ENCODE measurements at places on chromosomes 5 and 9.

DNA sequence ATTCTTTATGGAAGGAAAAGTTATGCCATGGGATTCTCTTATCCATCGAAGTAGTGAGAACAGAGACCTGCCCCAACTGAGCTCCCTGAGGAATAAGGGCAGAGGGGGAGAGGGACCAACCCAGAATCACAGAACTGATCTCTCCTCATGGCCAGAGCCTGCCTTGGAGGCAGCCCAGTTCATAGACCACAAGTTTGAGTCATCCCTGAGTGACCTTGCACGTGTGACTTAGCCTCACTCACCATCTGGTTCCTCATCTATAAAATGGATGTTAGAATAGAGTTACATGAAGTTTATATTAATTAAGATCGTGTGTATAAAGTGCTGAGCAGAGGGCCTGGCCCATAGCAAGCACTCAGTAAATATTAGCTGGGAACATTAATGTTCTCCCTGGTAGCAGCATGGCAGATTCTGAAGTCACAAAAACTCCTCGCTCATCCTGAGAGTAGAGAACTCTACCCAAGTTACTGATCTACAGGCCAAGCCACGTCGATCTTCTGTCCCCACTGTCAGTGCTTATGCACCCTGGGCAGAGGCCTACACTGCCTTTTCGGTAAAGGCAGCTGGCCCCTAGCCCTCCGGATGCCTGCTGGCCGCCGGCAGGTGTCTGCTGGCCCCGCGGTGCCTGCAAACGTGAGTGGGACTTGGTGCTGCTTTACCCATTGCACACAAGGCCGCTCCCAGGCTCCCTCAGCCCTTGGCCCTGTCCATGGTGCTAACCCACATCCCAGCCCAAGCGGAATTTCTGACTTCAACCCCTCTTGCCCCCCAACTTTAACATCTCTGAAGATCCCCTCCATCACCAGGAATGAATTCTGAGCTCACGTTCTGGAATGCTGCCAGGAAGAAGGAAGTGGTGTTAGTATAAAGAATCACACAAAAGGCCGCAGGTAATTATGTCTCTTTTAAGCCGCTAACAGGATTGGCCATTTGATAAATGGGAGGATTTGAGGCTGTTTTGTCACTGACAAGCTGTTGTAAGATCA is 61.1 kb upstream of the ARAP3 start:
- no peak for DNase-seq

- no peak for DNase-seq
Measured at GRCh38 chr5:106014262-106014661, 1656.5 kb downstream of the EFNA5 start.

DNA sequence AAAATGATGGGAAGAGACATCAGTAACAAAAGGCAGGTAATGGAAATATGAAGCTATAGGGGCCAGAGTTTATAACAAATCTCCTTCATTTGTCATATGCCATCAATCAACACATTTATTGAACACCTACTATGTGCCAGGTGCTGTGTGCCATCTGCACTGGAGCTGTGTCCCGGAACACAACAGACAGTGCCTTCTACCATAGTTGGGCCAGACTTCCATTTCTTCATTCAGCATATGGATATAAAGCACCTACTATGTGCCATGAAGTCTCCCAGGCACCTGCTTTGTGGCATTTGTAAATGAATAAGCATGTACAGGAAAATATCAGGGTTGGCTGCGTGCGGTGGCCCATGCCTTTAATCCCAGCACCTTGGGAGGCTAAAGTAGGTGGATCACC is 112.5 kb upstream of the ERCC6L2 start:
- DNase-seq: no peak

GRCh38 chr9:92661743-92662142 is 8.2 kb downstream of the IPPK start:
- no peak for DNase-seq

- no peak for DNase-seq
Measured at GRCh38 chr5:53173083-53173482, 63.5 kb upstream of the MOCS2 start.

DNA sequence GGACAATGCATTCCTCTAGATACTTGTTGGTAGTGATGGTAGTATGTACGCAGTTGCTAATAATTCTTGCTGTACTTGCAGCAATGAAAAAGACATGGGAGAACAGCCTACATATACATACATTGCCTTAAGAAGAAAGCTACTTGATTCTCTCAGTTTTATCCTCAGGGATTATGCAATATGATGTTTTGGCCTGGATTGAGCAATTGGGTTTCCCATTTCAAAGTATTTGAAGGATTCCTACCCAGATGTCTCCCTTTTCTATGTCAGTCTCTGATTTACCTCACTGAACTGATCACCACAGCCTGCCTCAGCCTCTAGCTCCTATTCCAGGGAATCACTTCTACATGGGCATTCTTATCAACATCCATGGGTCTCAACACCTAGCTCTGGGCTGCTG is 210.1 kb upstream of the CDH10 start:
- DNase-seq: no peak

GRCh38 chr5:19880458-19880857 is 107.5 kb downstream of the CDH18 start:
- DNase-seq: no peak

DNA sequence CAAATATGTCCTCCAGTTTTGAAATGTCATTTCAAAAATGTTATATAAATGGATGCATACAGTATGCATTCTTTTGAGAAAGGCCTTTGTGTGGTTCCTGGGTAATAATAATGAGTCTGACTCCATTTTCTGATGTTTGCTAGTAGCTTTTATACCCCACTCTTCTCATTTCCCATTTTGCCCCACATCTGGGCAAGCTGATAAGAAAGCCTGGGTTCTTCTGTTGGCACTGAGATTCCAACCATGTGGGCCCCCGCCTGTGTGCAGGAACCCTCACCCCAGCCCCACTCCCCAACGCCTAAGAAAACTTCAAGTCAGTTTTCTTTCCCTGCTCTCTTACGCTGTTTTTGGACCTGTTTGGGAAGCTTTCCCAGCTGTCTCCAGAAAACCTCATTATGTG is 89.4 kb downstream of the SNX18 start:
- DNase-seq: no peak

- no peak for DNase-seq
Measured at GRCh38 chr5:54722846-54723433, 205.4 kb downstream of the SNX18 start.

DNA sequence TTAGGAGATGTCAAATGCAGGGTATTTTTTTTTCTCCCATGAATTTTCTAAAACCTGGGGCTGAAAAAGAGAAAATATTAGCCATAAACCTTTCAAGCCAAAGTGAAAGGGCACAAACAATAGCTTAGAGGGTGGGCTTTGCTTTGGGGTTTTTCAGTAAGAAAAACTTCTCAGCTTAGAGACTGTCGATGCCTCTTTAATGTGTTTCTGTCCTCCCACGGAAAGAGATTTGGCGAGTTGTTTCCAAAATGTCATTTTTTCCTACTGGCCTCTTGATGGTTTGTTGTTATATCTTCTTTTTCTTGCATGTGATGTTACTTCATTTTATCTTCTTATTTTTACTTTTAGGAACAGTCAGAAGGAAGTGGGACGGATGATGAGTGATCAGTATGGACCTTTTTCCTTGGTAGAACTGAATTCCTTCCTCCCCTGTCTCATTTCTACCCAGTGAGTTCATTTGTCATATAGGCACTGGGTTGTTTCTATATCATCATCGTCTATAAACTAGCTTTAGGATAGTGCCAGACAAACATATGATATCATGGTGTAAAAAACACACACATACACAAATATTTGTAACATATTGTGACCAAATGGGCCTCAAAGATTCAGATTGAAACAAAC is 177.3 kb downstream of the SMARCA2 start:
- DNase-seq: no peak

GRCh38 chr5:171931163-171931562 is 75.3 kb downstream of the FBXW11 start:
- no peak for DNase-seq

DNA sequence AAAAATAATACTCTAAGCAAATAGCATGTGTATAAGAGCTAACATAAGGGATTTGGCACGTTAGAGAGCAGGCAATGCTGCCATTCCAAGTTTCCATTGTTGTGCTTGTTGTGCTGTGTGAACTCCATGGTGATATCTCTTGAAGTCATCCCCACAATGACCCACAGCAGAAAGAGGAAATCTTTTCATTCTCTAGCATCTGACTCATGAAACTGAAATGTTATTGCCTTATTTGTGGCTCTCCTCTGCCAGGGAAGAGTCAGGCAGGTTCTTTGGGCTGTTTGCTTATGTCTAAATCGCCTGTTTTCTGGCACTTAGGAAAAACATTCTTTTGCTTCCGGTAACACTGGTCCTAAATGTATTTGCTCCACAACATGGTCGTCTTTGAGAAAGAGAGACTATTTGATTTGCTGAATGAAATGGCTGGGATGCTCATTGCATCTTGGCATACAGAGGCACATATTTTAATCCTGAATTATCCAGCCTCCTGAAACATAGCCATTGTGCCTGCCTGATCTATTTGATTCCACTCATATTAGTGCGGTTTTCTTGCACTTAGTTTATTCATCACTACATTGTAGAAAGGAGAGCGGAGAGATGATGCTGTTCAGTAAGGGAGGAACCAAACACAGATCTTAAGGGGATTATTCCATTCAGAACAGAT is 188.8 kb downstream of the CSNK1G3 start:
- DNase-seq: no peak

DNA sequence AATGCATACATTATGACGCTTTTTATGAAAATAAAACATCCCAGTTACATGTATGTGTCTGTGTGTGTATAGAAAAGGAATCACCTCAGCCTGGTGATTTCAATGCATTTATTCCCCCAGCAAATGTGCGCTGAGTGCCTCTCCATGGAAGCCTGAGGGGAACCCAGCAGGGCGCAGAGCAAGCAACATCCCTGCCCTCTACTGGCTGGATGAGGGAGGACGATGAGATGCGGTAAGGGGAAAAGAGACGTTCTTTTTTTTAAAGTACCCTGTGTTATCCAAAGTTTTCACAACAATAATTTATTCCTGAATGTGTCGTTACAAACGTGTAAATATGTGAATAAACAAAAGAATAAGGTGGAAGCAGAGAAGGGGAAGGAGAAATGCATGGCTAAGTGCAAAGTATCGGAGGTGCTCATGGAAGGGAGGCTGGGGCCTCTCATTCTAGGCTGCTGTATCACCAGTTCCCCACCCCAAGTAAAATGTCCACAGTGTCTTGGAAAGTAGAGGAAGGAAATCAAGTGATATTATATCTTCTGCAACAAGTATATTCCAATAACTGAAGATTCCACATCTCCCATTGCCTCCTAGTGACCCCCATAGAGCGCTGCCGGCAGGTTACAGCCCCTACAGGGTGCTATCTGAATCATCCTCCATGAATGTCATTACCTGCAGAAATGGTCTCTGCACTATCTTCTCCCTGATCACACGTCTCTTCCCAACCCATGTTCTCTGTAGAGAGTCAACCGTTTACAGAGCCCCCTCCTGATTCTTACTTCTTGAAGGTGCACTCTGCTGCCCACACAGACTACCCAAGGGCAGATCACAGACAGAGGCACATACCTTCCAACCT is 13.0 kb upstream of the ABLIM3 start:
- DNase-seq: no peak

DNA sequence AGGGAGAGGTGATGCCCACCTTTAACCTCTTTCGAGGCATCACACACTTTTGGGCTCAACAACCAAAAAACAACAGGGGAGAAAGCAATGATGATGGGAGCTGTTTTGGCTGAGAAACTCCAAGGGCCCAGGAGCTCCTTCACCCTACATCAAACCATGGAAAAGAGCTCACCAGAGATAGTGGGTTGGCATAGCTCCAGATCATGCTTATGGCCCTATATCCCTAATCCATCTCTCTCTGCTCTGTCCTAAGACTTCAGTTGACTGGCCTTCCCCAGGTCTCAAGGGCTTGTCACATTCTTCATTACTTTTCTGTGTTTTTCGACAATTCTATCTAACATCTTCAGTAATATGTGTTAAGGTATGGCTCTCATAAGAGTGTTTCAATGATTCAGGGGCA is 5.7 kb upstream of the CTSL start:
- no peak for DNase-seq

- no peak for DNase-seq
Measured at GRCh38 chr5:134918861-134919260, 13.9 kb downstream of the PCBD2 start.

DNA sequence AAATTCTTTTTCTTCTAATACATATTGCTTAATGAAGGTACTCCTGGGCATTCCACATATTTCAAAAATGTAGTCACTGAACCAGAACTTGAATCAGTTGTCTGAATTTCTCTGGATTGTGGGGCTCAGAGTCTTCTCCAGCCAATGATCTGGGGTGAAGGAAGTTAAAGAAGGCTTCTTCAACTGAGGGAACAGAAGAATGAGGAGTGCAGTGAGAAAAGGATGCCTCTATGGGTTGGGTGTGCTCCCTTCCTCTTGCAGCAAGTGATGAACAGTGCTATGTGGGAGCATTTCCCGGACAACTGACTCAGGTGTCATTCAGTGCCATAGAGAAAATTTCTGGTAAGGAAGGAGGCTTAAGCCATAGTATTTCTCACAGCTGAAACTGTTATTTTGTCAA is 7.9 kb downstream of the LNPEP start:
- DNase-seq: no peak

- no peak for DNase-seq
Measured at GRCh38 chr9:134059188-134059641, 8.6 kb downstream of the BRD3 start.

DNA sequence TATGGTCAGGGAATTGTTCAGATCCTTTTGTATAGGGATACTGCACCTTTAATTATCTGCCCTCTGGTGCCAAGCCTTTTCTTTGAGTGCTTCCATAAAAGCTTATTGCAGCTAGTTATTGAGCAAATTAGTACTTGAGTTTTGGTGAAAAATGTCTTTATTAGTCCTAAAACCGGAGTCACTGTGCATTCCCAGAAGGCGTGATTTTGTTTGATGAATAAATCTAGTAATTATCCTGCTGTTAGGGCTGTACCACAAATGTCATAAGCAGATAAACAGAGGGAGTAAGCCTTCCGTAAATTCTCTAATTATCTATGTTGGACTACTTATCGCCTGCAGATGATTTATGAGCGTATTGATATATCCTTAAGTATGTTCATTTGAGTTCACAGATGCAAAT is 620.7 kb upstream of the ARRDC3 start:
- DNase-seq: no peak

Data from nucleus accumbens (tissue), 56 donors.